Lung (tissue), 17 donors: ENCODE measurements at places on chromosomes 1 and 21. TPM values are rescaled to one million over a fixed set of nuclear protein-coding genes. Genes with fewer than 3 reads are reported as not detected.
A peak's percentile ranks its signal among the peaks of the same experiment; 100 is the strongest.

C1QB gene
- total RNA-seq = 702 TPM

DNA sequence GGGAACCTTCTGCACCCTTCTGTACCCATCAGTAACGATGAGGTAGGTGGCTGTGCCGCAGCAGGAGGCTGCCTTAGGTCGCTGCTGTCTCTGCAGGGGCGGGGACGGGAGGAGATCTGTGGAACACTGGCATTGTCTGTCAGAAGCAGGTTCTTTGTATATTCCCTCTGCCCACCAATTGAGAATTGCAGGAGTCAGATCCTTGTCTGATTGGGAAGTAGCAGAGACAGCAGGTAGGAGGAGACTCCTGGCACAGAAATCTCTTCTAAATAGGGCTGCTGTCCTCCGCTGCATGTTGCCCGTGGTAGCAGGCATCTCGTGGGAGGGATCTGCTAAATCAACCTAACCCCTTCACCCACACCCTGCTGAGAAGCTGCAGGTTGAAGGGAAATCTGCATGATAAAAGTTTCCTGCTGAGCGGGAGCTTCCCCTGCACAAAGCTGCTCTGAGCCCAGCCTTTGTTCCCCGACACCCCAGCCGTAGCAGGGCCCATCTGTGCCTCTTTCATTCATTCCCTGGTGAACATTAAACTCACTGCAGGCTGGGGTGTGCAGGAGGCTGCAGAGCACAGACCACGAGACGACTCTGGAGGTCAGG is 15.9 kb downstream of the SARS1 start:
- DNase-seq = no peak

GRCh38 chr1:115877511-115877910 is 36.6 kb upstream of the NHLH2 start:
- DNase-seq = no peak

DNA sequence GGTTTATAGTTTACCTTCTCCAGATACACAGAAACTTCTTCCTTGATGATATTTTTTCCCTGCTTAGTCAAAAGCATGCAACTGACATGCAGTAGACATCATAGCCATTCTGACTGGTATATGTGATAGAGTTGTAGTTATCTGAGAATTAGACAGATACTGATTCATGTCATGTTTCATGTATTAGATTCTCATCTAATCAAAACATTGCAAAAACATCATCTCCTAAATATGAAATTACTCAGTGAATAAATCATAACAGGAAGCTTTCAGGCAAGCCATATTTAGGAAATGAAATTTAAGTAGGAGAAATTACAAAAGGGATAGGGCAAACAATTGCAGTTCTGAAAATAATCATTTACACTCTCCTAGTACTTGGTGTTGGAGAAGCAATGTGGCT is 38.4 kb upstream of the ASB17 start:
- no peak for DNase-seq

GRCh38 chr1:37922767-37923550 is 23.9 kb downstream of the INPP5B start:
- no peak for DNase-seq

- DNase-seq = peak; percentile 54
These were observed 7.9 kb upstream of the CLDN14 start for GRCh38 chr21:36487641-36488307.

DNA sequence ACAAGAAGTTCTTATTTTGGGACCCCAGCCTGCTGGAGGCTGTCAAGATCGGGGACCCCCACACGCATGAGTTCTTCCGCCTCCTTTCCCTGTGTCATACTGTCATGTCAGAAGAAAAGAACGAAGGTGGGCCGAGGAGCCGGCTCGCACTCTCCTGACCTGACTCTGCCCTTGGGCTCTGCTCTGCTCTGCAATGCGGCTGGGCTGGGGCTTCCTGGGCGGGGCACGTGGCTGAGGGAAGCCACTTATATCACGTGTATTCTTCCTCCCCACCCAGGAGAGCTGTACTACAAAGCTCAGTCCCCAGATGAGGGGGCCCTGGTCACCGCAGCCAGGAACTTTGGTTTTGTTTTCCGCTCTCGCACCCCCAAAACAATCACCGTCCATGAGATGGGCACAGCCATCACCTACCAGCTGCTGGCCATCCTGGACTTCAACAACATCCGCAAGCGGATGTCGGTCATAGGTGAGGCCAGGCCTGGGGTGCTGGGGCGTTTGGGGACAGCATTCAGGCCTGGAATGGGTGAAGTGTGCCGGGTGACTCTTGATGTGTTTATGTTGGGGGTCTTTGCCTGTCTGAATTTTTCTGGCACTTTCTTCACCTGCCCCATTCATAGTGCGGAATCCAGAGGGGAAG is 17.6 kb downstream of the ATP8B2 start:
- no peak for DNase-seq

- DNase-seq = no peak
These were observed 103.1 kb downstream of the ST6GALNAC3 start for GRCh38 chr1:76177615-76178014.
